Neuronal stem cell (in vitro differentiated cells): ENCODE measurements at places on chromosomes 1 and 21.

GRCh38 chr1:245645406-245645805 lies 490.6 kb downstream of the KIF26B start:
- no peak for DNase-seq

DNA sequence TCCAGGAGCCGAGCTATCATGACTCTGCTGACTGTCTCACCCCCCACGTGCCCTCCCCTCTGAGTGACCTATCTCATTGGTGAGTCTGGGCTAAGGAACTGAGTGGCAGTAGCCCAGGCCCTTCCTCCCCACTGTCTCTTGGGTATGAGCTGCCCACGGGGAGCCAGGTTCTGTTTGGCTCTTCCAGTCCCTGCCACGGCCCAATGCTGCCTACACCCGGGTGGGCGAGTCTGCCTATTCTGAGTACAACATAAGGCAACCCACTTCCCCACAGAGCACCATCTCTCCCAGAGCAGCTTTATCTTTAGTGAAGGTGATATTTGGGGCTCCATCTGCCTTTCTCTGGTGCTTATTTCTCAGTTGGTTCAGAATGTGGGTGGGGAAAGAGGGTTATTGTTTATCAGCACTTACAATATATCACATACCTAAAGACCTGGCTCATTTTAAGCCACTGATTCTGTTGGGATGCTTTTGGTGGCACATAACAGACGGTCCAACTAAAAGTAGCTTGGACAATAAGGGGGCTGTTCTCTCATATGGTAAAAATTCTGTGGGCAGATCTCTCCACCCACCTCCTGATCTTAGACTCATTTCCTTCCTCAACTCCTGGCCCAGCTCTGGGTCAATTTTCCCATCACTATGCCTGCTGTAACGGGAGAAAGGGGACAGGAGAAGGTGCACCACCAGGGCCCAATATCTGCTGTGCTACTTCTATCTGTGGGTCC lies 27.7 kb upstream of the VWA5B1 start:
- DNase-seq, result no peak

GRCh38 chr21:41709965-41710822 lies 56.7 kb downstream of the RIPK4 start:
- DNase-seq, result no peak

- DNase-seq, result no peak
These were observed 38.5 kb downstream of the DAB1 start for GRCh38 chr1:57385336-57385735.

- DNase-seq, result no peak
These were observed 1668.3 kb downstream of the PLA2G4A start for GRCh38 chr1:188497020-188497419.

DNA sequence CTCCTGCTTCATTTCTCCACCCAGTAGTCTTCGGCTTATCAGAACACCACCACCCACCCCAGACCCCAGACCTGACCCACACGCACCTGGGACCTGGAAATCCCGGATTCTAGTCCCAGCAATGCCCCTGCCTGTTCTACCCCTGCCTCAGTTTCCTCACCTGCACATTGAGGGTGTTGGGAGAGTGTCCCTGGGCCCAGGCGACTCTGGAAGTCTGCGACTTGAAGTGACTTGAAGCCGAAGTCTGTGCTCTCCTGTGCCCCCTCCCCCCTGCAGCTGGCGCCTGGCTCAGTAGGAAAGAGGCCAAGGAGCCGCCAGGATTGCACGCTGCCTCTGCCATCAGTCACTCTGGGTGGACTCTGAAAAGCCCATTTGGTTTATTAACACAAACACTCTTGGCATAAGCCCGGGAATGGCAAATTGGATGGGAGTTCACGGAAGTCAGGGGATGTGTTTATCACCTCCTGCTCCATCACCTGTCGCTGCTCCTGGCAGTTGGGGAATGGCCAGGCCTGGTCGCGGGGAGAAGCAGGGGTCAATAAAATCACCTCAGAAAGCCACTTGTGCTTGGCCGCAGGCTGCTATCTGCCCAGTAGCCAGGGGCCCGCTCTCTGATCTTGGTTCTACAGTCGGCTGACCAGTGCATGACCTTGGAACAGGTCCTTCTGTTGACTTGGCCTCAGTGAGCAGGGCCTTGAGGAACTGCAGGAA lies 132.7 kb downstream of the ACTL8 start:
- DNase-seq, result no peak

- no peak for DNase-seq
These were observed 24.8 kb upstream of the PSEN2 start for GRCh38 chr1:226845624-226846023.

- DNase-seq, result no peak
These were observed 22.8 kb downstream of the S100A6 start for GRCh38 chr1:153513023-153513422.

- peak; percentile 48 for DNase-seq
These were observed 143.0 kb downstream of the ELAVL4 start for GRCh38 chr1:50251702-50252101.

DNA sequence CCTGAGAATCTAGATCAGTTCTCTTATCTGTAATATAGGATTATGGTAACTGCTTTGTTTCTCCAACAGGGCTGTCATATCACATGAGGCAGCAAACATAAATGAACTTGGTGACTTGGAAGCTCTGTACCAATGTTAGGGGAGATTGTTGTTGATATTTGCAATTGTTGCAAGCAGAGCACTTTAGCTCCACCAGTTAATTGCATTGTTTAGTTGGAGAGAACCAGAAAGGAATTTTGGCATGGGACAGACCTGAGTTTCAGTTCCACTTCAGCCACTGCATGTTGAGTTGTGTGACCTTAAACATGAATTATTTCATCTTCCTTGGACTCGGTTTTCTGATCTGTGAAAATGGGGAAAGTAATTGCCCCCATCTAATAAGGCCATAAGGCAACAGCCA lies 142.3 kb upstream of the JUN start:
- no peak for DNase-seq

GRCh38 chr1:100523038-100523652 lies 14.8 kb upstream of the GPR88 start:
- no peak for DNase-seq
